Psoas muscle (tissue), 8 donors: ENCODE measurements at places on chromosomes 16 and 17.

- H3K4me3 ChIP-seq = no peak overlapping the region
- no peak overlapping the region for H3K27ac ChIP-seq
- no peaks in the 10 kb centered on the region for H3K36me3 ChIP-seq
- DNase-seq = no peak
These were observed 26.6 kb upstream of the KCNG4 start for GRCh38 chr16:84266451-84266850.

DNA sequence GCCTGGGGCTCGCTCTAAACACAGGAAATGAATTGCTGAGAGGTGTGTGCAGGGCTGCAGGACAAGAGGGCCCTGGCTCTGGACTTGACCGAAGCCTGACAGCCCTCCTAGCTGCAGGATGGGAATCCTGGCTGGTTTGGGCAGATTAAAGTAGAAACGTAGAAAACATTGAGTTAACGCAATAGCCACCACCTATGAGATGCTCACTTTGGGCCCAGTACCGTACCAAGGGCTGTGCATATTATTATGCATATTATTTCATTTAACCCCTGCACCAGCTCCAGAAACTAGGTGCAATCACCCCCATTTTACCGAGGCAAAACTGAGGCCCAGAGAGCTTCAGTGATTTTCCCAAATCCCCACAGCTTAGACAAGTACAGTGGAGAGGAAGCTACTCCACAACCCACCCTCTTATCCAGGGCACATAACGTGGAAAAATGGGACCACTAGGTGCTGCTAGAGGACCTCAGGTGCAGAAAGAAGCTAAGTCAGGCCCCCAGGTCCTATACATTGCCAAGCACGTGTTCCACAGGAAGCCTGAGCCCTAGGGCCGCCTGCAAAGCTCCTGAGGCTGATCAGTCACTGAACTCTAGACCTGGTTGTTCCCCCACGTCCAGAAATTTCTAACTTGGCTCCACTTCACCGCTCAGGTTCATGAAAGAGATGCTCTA, 79.2 kb downstream of the MYH11 start:
- no peak overlapping the region for H3K4me3 ChIP-seq
- H3K4me1 ChIP-seq = no peaks in the 10 kb centered on the region
- no peaks in the 10 kb centered on the region for H3K27me3 ChIP-seq

- H3K4me3 ChIP-seq = no peak overlapping the region
- no peaks in the 10 kb centered on the region for H3K27me3 ChIP-seq
- no peaks in the 10 kb centered on the region for H3K4me1 ChIP-seq
- no peaks in the 10 kb centered on the region for H3K36me3 ChIP-seq
These were observed 264.3 kb upstream of the CACNG5 start for GRCh38 chr17:66570447-66571195.

GRCh38 chr16:88454523-88454947, 1.5 kb downstream of the ZFPM1 start:
- H3K27ac ChIP-seq = no peak overlapping the region
- H3K4me3 ChIP-seq = peak overlapping the region; percentile 68
- peaks cover 41% of the 10 kb centered on the region for H3K27me3 ChIP-seq

DNA sequence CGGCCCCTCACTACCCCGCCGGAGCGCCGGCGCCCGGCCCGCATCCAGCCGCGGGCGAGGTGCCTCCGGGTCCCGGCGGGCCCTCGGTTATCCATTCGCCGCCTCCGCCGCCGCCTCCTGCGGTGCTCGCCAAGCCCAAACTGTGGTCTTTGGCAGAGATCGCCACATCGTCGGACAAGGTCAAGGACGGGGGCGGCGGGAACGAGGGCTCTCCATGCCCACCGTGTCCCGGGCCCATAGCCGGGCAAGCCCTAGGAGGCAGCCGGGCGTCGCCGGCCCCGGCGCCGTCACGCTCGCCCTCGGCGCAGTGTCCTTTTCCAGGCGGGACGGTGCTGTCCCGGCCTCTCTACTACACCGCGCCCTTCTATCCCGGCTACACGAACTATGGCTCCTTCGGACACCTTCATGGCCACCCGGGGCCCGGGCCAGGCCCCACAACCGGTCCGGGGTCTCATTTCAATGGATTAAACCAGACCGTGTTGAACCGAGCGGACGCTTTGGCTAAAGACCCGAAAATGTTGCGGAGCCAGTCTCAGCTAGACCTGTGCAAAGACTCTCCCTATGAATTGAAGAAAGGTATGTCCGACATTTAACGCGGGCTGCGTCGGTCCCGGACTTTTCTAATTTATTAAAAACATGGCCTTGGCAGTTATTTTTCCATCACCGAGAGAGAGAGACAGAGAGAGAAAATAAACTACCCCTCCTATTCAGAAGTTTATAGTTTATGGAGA, 2.8 kb downstream of the IRX5 start:
- H3K27me3 ChIP-seq = no peaks in the 10 kb centered on the region
- H3K27ac ChIP-seq = peak overlapping the region; percentile 97
- H3K4me3 ChIP-seq = peak overlapping the region; percentile 89
- H3K4me1 ChIP-seq = peaks cover 9% of the 10 kb centered on the region
- DNase-seq = no peak

DNA sequence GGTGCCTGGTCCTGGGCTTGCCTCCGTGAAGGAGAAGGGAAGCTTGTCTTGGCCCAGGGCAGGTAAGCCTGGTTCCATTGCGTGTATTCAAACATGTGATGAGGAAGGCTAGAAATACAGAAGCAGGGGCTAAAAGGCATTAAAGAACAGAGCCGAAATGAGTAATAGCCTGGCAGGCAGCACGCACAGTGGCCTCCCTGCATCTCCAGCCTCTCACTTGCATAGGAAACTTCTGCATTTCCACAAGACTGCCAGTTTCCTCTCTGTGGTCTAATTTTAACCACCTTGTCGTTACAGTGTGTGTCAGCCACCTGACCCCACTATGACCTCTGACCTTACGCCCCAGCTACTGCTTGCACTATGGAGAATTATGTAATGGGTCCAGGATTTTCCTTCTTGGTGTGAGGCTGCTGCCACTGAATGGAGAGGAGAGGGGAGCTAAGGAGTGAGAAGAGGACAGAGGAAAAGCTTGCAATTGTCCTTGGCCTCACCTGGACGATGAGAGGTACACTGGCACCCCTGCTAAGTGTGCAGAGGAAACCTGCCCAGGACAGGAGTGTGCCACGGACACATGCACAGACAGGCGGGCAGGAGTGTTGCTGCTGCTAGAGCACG, 32.8 kb downstream of the HIC1 start:
- peak overlapping the region; percentile 77 for H3K27ac ChIP-seq
- peaks cover 59% of the 10 kb centered on the region for H3K4me1 ChIP-seq
- H3K4me3 ChIP-seq = no peak overlapping the region
- H3K27me3 ChIP-seq = no peaks in the 10 kb centered on the region

DNA sequence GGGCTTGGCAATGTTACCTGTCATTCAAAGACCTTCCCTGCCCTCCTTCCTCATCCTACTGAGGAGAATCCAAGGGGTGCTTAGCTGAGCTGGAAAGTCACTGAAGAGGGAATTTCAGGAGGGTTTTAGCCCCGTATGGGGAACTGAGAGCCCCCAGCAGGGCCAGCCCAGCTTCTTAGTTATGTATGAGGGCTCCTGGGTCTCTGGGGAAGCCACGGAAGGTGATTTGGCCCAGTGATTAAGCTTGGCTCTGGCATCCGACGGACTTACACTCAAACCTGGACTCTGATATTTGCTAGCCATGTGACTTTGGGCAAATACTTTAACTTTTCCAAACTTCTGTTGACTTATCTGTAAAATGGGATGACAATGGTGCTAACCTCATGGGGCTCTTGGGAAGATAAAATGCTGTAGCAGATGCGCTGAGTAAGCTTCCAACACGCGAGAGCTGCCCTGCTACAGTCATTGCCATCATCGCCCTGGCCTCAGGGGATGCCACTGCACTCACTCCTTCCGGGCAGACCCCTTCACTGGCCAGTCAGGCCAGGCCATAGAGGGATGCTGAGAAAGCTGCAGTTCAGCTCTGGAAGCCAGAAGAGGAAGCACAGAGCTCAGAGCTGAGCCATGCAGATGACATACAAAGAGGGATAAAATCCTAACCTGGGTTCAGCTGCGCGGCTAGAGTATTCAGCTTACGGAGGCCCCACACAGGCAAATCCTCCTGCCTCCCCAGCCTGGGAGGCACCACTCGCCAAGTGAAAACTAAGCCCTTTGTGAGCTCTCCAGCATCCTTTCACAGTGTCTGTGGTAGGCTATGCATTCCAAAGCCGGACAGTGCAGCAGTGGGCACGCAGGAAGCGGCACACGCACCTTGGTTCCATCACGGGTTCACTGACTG, 44.9 kb upstream of the PIK3R6 start:
- no peaks in the 10 kb centered on the region for H3K36me3 ChIP-seq
- no peaks in the 10 kb centered on the region for H3K27me3 ChIP-seq
- H3K4me1 ChIP-seq = no peaks in the 10 kb centered on the region

GRCh38 chr16:88508868-88509748, 56.0 kb downstream of the ZFPM1 start:
- no peaks in the 10 kb centered on the region for H3K36me3 ChIP-seq
- no peaks in the 10 kb centered on the region for H3K4me1 ChIP-seq
- DNase-seq = no peak
- H3K27me3 ChIP-seq = peaks cover 9% of the 10 kb centered on the region
- no peak overlapping the region for H3K4me3 ChIP-seq

DNA sequence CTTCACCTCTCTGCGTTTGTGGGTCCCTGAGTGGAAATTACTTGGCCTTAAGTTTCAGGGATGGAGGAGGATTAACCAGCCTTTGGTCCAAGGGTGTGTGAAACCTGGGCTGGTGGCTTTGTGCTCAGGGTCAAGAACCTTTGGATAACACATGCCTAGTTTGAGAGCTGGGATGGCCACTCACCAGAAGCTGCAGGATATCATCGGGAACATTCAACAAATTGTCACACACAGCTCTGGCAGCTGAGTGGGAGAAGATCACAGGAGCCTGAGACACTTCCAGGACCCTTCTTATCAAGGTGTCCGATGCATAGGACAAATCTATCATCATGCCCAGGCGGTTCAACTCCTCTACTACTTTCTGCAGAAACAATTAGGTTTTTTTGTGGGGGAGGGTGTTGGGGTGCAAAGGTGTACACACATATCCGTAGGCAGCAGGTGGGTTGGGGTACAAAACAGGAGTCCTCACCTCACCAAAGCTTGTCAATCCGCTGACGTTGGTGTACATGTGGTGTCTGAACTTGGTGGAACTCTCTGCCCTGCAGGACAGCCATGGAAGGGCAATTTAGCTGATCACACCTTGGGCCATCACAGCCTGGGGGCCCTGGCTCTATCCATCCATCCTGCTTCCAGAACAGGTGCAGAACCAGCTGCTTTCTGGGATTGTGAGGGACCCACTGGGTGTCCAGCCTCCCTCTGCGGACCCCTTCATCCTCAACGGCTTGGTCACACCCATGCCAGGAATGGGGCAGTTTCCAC, 2.7 kb downstream of the DPEP3 start:
- DNase-seq = no peak
- H3K4me3 ChIP-seq = no peak overlapping the region
- no peak overlapping the region for H3K27ac ChIP-seq

DNA sequence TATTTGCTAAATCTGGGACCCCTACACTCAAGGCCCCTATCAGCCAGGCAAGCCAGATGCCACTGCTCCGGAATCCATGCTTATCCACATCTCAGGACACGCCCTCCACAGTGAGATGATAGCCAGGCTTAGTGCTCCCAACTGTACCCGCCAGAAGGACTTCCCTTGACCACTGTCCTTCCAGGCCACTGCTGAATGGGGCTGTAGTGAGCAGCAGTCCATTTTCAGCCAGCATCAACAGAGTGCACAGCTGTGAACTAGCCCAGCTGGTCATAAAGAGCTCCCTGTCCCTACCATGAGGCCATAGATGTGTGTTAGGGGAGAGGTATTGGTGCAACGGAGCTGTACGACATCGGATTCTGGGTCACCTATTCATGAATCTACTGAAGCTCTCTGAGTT, 13.0 kb upstream of the MED9 start:
- H3K36me3 ChIP-seq = no peaks in the 10 kb centered on the region
- H3K4me3 ChIP-seq = no peak overlapping the region
- no peaks in the 10 kb centered on the region for H3K4me1 ChIP-seq
- H3K27me3 ChIP-seq = no peaks in the 10 kb centered on the region

DNA sequence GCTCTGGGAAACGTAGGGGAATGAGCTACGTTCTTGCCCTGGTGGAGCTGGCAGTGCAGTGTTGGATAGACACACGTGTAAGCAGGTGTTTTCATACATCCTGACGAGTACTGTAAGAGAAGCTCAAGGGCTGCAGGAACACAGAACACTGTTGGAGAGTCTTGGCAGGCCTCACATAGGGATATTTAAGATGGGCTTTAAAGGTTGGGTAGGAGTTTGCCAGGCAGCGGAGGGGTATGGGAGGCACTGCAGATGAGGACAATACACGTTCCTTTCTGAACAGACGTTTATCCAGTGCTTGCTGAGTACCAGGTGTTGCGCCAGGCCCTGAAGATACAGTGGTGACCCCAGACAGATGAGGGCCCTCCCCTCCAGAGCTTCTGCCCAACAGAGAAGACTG, 6.3 kb downstream of the KDM8 start:
- H3K27ac ChIP-seq = no peak overlapping the region
- H3K36me3 ChIP-seq = peaks cover 5% of the 10 kb centered on the region
- H3K4me1 ChIP-seq = peaks cover 15% of the 10 kb centered on the region

DNA sequence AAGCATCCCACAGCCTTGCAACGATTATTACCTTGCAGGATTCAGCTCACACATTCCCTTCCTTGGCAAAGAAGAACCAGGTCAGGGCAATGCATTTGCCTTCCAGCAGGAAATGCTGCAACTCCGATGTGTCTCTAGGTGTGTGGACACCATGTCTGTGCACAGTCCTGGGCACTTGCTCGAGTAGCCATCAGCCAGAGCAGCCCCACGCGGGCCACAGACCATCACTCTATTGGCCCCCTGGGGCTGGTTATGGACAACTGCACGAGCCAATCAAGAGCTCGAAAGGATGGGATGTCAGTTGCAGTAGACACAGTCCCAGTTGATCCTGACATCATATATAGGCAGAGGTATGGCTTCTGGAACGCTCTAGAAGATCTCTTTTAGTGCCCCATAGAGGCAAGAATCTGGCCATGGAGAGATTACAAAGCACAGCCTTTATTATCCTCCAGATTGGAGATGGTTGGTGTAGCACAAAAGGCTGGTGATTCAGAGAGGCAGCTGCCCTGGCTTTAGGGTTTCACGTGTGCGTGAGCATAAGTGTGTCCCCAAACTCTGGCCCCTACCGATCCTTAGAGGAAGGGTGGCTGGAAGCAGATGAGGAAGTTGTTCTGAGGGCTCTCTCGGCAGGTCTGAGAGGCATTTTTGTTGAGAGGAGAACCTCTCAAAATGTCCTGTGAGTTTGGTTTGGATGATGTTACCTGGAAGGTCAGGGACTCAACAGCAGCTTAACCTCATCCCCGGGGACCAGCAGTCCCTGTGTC, 403.8 kb downstream of the SEC14L1 start:
- no peaks in the 10 kb centered on the region for H3K36me3 ChIP-seq
- H3K27me3 ChIP-seq = no peaks in the 10 kb centered on the region
- H3K27ac ChIP-seq = no peak overlapping the region
- H3K4me1 ChIP-seq = no peaks in the 10 kb centered on the region
- DNase-seq = no peak
